ENCODE measurements at places on chromosomes 7 and 10. TPM values are rescaled to one million over a fixed set of nuclear protein-coding genes. Genes with fewer than 3 reads are reported as not detected.

GRCh38 chr7:25359471-25360059 lies 131.3 kb upstream of the NPVF start:
- DNase-seq, result no peak

The GRID2IP gene
- polyA plus RNA-seq, result 0.15 TPM

The CLIP2 gene
- polyA plus RNA-seq, result 4.5 TPM

GRCh38 chr7:98238976-98239375 lies 13.1 kb downstream of the TECPR1 start:
- DNase-seq, result no peak

The PAPOLB gene
- polyA plus RNA-seq, result 0.01 TPM

DNA sequence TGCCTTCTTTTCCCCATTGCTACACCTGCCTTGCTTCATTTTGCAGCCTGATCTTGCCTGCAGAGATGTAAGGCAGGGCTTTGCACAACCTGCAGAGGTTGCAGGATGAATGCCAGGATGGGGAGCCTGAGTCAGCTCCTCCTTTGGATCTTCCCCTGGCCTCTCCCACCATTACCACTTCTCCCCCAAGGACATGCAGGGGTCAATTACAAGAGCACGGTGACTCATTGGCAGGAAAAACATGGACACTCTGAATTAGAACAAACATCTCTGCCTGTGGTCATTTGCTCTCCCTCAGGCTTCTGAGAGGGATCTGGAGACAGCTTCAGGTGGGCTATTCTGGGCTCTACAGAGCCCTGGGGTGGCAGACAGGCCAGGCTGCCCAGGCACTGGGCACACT lies 89.2 kb downstream of the HERPUD2 start:
- no peak for DNase-seq

The HTR5A gene
- polyA plus RNA-seq, result not detected

The MNX1 gene
- not detected for polyA plus RNA-seq

The NSUN6 gene
- 5.5 TPM for polyA plus RNA-seq

DNA sequence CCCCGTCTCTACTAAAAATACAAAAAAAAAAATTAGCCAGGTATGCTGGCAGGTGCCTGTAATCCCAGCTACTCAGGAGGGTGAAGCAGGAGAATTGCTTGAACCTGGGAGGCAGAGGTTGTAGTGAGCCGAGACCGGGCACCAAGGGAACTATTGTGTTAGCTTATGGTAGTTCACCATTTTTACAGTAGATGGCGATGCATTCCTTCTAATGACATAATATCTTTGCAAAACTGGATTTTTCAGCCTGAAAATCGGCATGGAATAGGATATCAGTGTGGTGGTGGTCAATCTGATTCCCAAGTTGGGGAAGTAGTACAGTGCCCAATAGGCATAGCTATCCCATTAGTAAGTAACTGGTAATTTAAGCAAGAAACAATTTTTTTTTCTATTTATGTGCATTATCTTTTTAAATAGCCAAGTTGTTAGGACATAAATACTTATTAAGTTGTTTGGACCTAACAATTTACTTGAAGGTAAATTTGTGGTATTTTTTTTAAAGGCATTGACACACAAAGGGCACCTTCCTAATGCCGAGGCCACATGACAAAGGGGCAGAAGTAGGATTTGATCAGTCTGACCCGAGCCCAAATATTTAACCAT lies 17.6 kb upstream of the IMPDH1 start:
- DNase-seq, result no peak

GRCh38 chr7:20352573-20353306 lies 22.0 kb downstream of the ITGB8 start:
- no peak for DNase-seq

The ERLIN1 gene
- 2.1 TPM for polyA plus RNA-seq

DNA sequence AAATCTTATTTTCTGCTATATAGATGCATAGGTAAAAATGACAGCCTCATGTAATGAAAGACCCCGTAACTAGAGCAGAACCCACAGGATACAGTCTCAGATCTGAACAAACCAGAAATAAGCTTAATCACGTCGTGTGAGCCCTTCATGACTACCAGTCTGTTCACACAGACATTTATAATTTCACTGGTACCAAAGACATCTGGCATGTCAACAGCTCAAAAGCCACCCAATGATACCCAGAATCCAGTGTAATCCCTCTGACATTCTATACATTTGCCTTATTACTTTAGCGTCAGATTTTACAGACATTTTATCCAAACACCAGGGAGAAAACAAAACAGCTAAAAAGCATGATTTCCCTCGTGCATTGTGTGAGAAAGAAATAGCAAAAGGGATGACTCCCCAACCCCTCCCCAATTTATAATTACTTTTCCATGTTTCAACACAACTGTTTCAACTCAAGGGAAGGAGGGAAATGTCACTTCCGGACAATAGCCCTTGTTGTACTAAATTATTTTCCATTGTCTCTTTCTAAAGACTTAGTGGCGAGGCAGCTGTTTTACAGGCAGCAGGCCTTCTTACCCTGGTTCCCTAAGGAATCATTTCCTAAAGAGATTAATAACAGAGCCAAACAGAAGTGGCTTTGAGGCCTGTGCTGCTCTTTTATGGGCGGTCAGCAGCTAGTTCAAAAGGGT lies 33.2 kb downstream of the DOCK4 start:
- DNase-seq, result no peak

The SFRP4 gene
- 0.20 TPM for polyA plus RNA-seq

DNA sequence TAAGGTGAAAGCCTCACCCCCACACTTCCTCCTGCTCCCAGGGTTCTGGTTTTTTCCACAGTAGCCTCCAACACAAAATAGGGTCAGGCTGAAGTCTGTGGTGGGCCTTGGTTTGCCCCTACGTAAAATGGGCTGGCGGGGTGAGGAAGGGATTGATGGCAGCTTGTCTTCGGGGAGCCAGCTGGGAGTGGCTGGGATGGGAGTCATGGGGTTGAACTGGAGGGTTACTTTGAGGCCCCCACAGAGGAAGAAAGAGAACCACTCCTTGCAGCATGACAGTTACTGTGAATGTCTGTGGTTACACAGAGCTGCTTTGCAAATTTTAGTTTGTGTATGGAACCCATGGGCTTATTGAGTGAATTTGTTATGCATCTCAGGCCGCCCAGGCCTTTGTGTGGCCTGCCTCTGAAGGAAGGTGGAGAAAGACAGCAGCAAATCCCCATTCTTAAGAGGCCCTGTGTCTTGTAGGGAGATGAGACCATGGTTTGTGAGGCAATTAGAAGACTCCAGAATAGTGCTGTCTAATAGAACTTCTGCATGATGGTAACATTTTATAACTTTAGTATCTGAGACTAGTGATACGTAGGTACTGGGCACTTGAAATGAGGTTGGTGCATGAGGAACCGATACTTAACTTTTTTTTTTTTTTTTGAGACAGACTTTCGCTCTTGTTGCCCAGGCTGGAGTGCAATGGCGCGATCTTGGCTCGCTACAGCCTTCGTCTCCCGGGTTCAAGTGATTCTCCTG lies 8.1 kb downstream of the TRIM8 start:
- DNase-seq, result no peak

The SPAM1 gene
- polyA plus RNA-seq, result not detected

DNA sequence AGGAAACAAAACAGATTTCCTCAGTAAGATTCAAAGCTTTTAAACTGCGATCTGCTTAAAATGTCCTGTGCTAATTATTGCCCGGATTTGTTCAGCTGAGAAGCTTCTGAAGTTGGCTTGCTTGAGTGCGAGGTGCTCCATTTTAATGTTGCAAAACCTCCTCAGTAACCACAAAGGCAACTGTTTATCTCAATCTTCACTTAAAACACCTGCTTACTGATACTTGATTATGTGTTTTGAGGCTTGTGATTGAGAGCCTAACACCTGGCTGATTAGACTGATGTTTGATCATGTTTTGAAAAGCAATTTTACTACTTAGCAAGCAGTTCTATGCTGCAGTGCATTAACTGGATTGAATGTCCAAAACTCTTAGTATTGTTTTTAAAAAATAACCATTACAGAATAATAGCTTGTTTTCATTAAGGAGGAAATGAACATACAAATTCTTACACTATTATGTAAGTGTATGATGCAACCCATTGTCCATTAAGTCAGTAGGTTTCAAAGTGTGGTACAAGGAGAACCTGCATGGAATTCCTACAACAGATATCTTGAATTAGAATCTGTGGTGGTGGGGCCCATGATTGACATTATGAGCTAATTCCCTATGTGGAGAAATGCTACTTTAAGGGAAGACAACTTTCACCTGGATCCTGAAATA lies 96.9 kb upstream of the FAM180A start:
- no peak for DNase-seq

DNA sequence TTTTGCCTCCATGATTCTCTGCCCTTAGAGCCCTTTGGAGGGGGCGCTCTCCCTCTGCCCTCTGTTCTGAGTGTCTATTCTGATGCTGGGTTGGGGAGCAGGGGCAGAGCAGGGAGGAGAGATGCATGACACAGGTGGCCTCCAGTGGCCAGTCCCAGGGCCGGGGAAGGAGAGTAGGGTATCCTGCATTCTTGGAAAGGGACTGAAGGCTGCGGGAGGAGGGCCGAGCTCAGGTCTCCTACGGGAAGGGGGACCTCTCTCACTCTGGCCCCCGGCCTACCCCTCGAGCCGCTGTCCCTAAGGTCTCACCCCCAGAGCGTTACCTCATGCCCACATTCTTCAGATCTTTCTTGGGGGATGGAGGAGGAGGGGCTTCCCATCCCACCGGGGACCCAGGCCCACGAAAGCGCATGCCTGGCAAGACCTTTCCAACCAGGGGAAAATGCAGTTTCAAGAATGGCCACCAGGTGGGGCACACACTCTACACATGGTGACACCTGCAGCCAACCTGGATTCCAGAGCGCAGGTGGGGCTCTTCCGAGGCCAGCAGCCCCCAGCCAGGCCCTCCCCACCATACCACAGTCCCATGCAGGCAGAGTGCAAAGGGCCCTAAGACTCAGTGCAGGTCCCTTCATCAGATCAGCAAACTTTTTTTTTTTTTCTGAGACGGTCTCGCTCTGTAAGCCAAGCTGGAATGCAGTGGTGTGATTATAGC lies 86.4 kb downstream of the MYL10 start:
- DNase-seq, result peak; percentile 55

GRCh38 chr7:76512941-76513816 lies 2.8 kb downstream of the UPK3B start:
- DNase-seq, result no peak

The CALHM3 gene
- polyA plus RNA-seq, result not detected

GRCh38 chr10:77881222-77881621 lies 45.3 kb downstream of the DLG5 start:
- DNase-seq, result no peak
